Activated CD4-positive, alpha-beta T cell treated with anti-CD3 and anti-CD28 coated beads for 24 hours (primary cell): ENCODE measurements at places on chromosomes 11 and 22.

GRCh38 chr11:11522591-11522990 lies 99.2 kb downstream of the GALNT18 start:
- no peak for DNase-seq

GRCh38 chr11:7021318-7021717 lies 1.0 kb downstream of the NLRP14 start:
- DNase-seq: no peak

DNA sequence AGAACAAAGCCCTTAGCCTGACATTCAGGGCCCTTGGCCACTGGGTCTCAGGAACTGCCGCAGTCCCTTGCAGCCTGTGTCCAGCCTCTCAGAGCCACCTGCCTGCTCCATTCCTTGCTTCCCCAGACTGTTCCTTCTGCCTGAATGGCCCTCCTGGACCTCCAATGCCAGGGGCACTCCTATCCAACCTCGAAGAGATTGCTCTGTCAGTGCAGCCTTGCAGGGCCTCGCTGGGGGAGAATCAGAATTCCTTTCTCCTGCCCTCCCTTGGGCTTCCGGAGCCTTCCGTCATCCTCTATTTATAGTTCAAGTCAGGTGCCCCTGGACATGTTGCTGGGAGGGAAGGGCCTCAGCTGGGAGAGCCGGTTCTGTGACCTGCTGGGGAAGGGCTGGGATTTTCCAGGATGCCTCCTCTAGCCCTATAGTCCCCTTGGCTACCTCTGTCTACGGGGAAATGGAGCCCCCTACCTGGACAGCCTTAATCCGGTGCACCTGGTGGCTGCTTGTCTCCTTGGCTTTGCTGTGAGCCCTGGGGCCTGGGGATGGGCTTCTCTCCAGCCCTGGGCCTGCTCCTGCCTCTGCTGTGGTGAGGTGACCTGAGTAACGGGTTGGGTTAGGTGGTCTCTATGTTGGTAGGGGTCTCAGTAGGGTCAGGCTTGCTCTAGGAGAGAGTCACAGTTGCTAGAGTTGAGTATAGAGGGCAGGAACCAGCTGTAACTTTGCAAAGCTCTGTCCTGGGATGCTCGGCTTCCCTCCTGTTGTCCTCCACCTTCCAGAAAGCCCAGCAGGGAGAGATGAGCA lies 45.9 kb upstream of the SYT7 start:
- DNase-seq: no peak

GRCh38 chr11:62233730-62234129 lies 8.3 kb upstream of the SCGB1D2 start:
- no peak for DNase-seq

- DNase-seq: no peak
Observed at GRCh38 chr11:116406042-116406441, 366.7 kb downstream of the BUD13 start.

DNA sequence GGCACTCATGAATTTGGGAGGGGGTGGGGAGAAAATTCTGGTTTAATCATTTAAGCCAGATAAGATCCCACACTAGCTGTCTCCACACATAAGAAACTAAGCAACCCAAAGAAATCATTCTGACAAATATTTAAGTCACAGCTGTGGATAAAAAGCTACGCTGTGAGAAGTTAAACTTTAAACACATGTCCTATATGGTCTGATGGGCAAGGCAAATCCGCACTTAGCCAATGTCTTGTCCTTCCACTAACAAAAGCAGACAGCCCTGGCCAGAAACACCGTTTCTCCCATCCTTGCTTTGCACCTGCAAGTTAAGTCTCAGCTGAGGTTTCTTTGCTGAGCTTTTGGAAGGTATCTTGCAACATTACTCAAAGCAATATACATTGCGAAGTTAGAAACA lies 68.0 kb downstream of the ETS1 start:
- no peak for DNase-seq

- no peak for DNase-seq
Observed at GRCh38 chr11:3831378-3832239, 9.2 kb downstream of the RHOG start.

GRCh38 chr22:25080855-25081254 lies 118.8 kb upstream of the CRYBB3 start:
- no peak for DNase-seq

- DNase-seq: no peak
Observed at GRCh38 chr11:103696123-103696522, 340.3 kb upstream of the DDI1 start.

- no peak for DNase-seq
Observed at GRCh38 chr11:68843052-68843561, 1.4 kb upstream of the CPT1A start.

DNA sequence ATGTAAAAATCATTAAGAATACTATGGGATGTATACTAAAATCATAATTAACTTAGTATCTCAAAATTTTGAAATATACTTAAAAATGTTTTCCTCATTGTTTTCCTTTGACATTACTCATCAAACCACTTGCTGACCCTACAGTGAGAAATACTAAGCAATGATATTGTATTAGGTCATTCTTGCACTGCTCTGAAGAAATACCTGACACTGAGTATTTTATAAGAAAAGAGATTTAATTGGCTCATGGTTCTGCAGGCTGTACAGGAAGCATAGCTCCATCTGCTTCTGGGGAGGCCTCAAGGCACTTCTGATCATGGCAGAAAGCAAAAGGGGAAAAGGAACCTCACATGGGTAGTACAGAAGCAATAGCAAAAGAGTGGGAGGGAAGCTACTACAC lies 950.9 kb upstream of the CHORDC1 start:
- no peak for DNase-seq

- no peak for DNase-seq
Observed at GRCh38 chr11:118314988-118315411, 10.5 kb downstream of the CD3E start.

GRCh38 chr11:32586576-32587190 lies 3.1 kb downstream of the EIF3M start:
- DNase-seq: no peak

- DNase-seq: no peak
Observed at GRCh38 chr11:124101737-124102136, 13.5 kb upstream of the VWA5A start.

GRCh38 chr11:63769042-63769713 lies 603 bp upstream of the ZFTA start:
- peak; percentile 7 for DNase-seq

DNA sequence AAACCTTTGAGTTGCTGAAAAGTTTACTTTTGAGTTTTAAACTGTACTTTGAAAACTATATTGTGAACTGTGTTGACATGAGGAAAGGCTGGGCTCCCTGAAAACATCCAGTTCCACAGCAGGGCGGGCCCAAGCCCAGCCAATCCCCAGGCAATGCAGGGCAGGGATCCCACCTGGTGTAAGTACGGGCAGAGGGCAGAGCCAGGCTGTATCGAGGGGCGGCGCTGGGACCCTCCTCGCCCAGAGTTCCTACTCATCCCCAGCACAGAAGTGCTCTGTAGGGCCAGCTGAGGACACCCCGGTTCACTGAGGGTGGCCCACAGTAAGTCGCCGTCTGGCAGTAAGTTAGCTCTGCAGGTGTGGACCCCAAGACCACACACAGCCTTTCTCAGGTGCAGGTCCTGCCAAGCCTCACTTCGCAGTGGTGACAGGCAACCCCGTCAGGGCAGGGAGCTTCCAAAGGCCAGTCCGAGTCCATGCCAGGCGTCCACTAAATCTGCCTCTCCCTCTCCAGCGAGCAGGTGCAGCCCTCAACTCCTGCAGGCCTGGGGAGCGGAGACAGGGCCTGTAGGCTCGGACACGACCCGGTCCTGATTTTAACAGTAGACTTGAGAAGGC lies 6.3 kb downstream of the RASSF7 start:
- no peak for DNase-seq

DNA sequence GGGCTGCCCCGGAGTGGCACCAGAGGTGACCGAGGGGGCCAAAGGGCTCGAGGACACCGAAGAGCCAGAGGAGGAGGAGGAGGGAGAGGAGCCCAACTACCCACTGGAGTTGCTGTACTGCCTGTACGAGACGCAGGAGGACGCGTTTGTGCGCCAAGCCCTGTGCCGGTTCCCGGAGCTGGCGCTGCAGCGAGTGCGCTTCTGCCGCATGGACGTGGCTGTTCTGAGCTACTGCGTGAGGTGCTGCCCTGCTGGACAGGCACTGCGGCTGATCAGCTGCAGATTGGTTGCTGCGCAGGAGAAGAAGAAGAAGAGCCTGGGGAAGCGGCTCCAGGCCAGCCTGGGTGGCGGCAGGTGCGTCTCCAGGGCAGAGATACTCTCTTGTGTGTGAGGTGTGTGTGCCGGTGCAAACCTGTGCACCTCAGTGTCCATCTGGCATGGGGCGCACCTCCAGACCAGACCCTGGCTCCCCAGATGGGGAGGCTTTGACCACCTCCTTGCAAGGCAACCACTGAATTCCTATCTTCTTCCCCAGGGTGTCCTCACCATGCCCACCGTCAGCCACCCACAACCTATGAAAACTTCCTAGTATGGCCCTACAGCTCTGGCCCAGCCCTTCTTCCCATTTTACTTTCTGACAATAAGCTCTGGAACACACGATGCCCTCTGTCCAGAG lies 3.4 kb downstream of the NLRP6 start:
- no peak for DNase-seq

DNA sequence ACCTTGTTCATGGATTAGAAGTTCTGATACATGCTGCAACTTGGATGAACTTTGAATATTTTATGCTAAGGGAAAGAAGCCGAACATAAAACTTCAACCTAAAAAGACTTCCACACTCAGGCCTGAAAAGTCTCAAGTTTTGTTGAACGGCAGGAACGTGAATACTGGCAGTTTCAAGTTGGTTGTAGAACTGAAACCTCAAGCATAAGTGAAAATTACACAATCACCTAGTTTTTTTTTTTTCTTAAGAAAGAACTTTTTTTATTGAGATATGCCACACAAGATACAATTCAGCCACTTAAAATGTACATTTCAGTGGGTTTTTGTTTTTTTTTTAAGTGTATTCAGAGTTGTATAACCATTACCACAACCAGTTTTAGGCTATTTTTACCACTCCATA lies 50.8 kb upstream of the ADORA2A start:
- no peak for DNase-seq

DNA sequence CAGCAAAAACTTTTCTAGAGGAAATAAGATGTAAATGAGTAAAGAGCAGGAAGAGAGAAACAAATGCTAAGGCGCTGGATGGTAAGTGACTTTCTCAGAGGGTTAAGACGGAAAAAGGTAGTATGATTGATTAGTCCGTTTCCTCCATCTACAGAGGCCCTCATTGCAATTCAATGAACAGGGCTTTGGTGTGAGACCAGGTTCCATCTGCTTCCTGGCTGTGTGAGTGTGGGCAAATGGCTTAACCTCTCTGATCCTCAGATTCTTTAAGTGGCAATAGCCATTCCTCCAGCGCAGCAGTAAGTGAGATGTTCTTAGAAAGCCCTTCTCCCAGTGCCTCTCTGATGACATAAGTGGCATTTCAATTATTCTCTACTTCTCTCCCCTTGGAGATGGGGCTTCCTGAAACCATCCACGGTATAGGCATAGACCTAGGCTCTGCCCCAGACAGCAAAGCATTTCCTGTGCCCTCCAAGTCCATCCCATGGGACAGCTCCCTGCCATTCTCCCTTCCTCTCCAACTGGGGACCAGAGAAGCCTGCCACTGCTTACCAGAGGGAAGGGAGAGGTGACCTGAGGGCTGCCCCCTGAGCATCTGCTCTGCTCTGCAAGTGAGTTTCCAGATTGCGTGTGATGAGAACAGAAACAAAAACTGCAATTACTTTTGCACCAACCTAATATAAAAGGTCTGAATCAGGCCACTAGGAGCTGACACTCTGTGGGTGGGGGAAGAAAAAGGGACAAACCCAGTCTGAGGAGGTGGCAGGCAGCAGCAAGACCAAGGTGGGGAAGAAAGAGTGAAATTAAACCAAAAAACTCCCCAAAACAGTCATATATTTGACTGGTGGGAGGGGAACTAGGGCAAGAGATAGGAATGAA lies 12.7 kb upstream of the CD44 start:
- no peak for DNase-seq

DNA sequence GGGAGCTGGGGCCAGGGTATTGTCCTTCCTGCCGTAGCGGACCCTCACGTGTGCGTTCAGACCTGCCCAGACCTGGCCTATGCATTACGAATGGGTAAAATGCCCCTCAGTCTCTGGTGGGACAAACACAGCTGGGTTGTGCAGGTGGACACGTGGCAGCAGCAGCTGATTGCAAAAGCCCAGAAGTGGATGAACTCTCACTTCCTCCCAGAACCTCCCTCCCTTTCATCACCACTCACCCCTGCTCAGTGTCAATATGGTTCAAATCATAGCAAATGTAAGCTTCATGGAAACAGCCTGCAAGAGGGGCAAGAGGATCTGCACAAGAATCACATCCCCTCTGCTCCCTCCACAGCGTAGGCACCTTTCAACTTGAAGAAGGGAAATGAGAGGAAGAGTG lies 352.1 kb downstream of the OPCML start:
- DNase-seq: no peak

- no peak for DNase-seq
Observed at GRCh38 chr11:81394311-81394710, 1339.4 kb downstream of the FAM181B start.

GRCh38 chr22:28949788-28950187 lies 66.4 kb downstream of the ZNRF3 start:
- DNase-seq: no peak

GRCh38 chr11:48161951-48162884 lies 54.4 kb upstream of the OR4B1 start:
- no peak for DNase-seq

DNA sequence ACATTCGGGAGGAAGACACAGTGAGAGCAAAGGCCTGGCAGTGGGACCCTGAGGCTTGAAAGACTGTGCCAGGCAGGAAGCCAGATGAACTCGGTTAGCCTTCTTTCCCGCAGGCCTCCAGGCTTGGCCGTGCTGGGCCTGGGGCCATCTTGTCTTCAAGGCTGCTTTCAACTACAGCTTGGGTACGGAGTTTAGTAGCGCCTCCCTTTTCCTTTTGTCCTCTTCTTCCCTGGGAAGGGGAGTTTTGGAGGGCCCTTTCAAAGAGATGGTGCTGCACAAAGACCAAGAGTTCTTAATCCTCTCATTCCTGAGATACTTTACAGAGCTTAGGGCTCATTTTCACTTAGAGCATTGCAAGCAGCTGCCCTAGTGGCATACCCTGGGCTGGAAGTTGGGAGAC lies 87.5 kb downstream of the TP53I11 start:
- no peak for DNase-seq

DNA sequence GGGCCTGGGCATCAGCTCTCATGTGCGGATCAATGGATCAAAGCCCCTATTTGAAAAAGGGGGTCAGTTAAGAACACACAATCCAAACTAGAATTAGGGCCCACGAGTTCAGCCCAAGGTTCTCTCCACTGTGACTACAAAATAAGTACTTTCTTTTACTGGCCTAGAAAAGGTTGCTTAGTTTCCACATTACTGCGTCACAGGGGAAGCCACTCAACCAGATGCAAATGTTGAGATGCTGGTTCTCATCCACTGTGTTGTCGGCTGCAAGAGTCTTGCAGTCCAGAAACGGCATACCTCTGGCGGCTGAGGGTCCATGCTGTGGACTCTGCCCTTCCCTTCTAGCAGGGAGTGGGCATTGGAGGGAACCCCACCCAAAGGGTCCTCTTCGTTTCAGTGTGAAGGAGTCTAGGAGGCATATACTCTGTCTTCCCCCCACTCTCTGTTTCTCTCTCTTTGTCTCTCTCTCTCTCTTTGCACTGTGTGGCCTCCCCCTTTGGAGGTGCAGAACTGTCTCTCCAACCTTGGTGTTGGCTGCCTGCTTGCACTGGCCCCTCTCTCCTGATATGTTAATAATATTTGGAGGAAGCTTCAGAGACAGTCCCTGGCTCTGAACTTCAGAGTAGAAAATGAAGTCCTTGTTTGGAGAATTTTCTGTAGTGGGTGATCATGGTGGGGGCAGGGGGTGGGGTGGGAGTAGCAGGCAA lies 99.0 kb upstream of the NNMT start:
- no peak for DNase-seq
